Fibroblast of skin of right biceps (primary cell): ENCODE measurements at places on chromosomes 6 and 20.
A peak's percentile ranks its signal among the peaks of the same experiment; 100 is the strongest.

DNA sequence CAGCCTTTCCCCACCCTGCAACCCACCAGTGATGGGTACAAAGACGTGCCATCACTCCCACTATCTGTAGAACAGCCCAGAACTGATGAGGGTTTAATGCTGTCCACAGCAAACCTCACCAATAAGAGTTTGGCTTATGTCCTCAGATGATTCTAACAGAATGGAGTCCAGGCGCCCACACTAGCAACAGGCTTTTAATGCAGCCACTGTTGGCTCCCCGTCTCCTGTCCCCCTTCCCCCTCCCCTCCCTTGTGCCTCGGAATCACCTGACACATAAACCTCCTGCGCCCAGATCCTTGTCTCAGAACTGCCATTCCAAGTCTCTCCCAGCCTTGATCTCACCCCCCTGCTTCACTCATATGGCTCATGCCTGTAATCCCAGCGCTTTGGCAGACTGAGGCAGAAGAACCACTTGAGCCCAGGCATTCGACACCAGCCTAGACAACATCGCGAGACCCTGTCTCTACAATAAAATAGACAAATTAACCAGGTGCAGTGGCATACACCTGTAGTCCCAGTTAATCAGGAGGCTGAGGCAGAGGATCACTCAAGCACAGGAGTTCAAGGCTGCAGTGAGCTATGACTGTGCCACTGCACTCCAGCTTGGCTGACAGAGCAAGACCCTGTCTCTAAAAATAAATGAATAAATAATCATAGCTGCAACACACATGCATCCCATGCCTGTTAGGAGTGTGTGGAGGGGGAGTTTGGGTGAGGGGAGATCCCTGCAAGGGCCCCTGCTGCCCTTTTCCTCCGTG, 85.6 kb downstream of the SNX5 start:
- DNase-seq, result no peak

DNA sequence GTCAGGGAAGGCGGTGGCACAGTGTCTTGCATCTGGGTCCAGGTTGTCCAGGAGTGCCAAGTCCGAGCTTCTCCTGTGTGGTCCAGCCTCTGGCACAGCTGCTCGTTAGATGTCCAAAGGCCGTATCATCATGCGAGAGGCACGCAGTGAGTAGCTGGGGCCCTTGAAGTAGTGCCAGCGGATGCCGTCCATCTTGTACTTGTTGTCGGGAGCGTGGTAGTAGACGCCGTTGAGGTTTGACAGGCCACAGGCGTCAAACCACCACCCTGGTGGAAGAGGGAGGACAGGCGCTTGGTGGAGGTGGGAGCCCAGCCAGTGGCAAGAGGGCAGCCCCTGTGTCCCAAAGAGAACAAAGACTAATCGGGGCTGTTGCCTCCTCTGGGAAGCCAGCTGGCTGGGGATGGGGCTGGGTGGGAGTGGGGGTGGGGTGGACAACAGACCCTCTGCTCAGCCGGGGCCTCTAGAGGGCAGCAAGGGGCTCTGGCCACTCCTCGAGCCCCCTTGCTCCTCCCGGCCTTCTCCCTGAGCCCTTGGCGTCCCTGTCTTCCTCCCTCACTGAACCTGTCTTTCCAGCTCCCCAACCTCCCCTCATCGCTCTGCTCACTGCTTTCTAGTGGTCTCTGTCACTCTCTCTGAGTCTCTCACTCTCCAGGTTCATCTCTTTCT, 39.5 kb downstream of the FAM110A start:
- no peak for DNase-seq

- DNase-seq, result no peak
These were observed 119.5 kb downstream of the FOXC1 start for GRCh38 chr6:1729133-1729749.

DNA sequence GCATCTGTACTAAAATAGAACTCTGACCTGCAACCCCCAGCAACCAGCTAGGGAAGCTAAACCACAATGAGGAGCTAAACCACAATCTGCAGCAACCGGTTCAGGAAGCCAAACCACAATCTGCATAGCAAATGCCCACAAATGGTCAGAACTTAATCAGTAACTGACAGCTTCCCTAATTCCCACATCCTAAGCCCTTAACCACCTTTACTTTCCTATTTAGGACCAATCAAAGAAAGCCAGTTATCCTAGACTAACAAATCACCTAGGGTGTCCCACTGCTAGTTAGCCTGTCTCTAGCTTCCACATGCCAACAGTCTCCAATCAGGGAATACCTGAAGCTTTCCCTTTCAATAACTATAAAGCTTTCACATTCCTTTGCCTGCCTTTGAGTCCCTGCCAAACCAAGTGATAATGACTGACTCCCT, 424.6 kb upstream of the PTCHD4 start:
- peak; percentile 65 for DNase-seq

GRCh38 chr6:69007781-69008180, 372.7 kb downstream of the ADGRB3 start:
- DNase-seq, result no peak

- no peak for DNase-seq
These were observed 117.6 kb downstream of the JPH2 start for GRCh38 chr20:44069203-44070011.

- DNase-seq, result no peak
These were observed 327.6 kb upstream of the CNR1 start for GRCh38 chr6:88493717-88494116.

DNA sequence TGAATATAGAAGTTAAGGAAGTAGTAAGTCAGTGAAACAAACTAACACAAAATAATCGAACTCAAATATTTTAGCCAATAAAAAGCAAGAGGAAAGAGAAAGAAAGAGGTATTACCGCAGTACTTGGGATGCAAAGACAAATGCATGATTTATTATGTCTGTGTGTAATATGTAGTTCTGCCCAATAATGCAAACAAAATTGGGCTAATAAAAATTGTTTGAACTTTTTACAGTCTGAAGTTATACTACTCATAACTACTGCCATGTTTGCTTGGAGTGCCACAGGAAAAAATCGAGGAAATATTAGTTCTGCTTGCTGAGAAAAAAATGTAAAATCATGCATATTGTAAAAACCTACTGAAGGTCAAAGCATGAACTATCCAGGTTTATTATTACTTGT, 360.3 kb upstream of the KCNQ5 start:
- DNase-seq, result no peak

- DNase-seq, result no peak
These were observed 55.5 kb downstream of the PRDM1 start for GRCh38 chr6:106141441-106142237.

DNA sequence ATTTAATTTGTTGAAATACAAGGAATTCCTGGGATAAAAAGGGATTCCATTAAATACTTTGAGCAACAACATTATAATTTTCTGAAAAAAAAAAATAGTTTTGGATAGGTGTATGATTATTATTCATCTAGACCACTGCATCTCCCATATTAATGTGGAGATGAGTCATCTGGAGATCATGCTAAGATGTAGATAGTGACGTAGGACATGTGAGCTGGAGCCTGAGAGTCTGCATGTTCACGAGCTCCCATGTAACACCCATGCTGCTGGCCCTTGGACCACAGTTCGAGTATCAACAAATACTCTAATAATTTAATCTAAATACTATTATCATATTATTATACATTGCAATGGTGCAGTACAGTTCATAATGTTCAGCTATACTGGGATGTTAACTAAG, 91.6 kb downstream of the EPM2A start:
- peak; percentile 52 for DNase-seq

- DNase-seq, result no peak
These were observed 2.2 kb upstream of the PRDM13 start for GRCh38 chr6:99604166-99605073.

DNA sequence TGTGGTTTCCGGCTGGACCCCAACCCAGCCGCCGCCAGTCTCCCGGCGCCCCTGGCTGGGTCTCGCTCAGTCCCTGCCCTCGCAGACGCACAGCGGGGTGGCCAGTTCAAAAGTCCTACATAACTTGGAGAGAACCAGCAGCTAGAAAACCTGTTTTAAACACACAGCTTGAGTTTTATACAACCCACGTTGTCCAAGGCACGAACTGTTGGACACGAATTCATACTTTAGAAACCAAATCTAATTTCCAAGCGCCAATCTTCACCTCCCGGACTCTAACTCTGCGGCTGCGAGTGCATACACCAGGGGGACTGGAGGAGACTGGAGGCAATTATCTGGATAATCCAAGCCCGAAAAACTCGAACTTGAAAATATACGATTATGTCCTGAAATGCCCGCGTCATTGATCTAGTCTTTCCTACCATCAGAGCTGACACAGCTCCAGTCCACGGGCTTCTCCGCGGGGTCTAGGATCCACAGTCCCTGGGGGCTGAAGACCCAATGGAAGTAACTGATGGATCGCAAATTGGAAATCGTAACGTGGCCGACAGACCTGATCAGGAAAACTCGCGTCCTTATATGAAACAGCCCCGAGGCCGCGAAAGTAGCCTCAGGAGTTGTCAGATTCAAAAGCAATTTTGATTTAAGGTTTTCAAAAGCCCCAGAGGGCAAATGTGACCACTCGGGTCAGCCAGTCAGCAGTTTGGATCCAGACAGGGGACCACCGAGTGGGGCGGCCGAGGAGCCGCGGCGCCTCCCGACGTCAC, 843 bp upstream of the HEY2 start:
- peak; percentile 17 for DNase-seq

DNA sequence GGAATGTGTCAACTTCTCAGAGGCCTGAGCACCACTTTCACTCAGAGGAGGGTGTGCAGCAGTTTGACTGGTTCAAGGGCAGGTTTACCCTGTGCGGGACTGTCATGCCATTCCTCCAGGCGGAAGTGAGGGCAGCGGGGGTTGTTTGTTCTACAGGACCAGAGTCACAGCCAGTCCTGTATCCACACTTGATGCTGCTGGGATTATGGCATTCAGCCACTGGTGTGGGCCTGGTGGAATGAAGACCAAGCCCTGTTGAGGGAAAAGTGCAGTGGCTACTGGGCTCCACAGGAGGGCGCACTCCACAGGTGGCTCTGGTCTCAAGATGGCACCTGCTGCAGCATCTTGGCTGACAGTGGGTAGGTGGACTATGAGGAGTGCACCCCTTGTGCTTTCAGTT, 14.8 kb downstream of the SEMG2 start:
- no peak for DNase-seq

DNA sequence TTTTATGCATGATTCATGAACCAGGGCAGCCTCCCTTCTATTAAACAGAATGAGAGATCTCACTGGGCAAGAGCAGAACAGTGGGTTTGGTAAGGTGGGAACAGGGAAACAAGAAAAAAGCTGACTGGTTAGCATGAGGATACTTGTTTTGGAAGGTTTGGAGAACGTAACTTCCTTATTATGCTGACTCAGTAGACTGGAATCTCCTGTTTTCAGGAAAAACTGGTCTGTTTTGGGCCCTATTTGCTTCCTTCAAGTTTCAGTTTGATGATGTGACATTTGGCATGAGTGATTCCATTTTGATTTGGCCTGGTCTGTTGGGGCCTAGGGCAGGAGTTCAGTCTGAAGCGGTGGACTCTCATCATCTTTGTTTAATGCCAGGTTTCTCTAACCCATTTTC, 172.0 kb downstream of the MYLK4 start:
- DNase-seq, result peak; percentile 33

DNA sequence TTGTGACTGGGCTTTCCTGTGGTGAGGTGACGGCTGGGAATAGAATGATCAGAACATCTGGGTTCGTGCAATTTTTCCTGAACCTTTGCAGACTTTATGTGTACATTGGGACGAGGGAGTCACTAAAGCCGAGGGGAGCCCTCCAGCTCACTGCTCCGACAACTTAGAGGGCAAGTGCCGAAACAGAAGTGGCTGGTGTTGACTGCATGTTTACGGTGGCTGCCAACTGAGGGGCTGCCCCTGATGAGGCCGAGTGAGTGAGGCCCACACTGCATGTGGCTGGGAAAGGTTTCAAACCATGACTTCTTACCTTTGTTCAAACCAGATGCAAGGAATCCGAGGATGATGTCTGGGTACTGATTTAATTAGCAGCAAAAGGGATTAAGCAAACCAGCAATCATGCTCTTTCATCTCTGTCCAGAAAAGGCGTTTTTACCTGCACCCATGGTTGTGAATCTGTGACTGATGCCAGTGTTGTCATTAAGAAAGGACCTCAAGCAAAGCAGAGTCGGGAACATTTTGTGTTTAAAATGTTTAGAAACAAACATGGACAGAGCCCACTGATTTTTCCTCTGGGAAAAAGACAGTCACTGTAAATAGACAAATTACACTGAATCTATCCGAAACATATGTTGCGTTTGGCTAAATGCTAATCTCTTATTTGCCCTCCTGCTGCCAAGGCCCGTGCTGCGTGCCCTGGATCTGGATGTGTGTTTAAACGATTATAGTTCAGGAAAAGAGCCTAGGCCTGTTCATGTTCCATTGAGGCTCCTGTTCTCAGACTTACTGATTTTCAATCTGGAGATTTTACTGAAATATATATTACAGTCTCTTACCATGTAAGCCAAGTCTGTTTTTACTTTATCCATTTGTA, 105.1 kb downstream of the UST start:
- no peak for DNase-seq

DNA sequence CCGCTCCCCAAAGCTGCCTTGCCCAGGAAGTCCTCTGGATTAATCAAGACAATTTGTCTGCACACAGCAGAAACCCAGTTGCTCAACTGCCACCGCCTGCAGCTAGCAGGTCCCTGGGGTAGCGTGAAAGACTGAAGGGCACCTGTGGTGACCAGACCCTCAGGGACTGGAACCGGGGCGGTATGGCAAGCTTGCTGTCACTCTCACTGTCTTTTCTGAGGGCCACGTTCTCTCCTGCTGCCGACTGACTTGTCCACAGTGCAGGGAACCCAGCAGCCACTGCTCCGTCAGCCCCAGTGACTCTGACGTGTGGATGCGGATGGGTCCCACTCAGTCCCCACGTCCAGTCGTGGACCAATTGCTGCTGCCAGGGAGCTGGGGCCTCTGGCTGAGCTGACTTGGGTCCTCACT, 72.8 kb upstream of the PMEPA1 start:
- no peak for DNase-seq

GRCh38 chr6:90681863-90682262, 95.0 kb upstream of the MAP3K7 start:
- no peak for DNase-seq

- DNase-seq, result no peak
These were observed 42.0 kb upstream of the FANCE start for GRCh38 chr6:35410131-35410530.

DNA sequence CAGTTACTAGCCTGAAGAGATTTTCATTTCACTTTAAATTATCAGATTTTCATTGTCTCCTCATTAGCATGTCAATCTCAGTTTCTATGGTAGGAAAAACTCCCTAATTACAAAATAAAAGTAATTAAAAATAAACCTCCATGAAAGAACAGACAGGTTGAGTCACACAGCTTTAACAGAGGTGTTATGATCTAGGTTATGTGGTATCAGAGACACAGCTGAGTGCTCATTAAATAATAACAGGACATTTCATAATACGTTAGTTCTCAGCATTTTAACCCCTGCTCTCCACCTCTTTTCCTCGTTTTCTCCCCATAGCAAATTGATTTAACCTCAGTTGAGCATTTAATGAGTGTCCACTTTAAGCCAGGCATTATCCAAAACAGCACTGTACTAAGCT, 21.9 kb downstream of the TPBG start:
- DNase-seq, result no peak

- peak; percentile 13 for DNase-seq
These were observed 859.7 kb upstream of the ADGRB3 start for GRCh38 chr6:67775333-67775732.
